Activated naive CD4-positive, alpha-beta T cell (primary cell): ENCODE measurements at places on chromosomes 16 and 17.

GRCh38 chr17:77543801-77544200 lies 403.0 kb downstream of the SEC14L1 start:
- DNase-seq = no peak

DNA sequence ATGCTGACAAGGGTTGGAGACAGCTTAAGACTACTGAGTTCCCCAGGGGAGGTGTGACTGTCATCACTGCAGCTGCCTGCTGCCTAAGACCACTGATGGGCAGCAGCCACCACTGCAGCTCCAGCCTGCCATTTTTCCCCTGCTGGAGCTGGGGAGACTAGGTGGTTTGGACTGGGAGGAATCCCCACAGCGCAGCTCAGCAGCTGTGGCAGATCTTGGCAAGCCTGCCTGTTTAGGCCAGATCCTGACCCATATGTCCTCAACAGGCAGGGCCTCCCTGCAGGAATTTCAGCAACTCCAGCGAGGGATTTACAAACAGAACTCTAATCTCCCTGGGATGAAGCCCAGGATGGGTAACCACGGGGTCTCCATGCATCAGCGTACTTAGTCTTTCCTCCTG lies 356.4 kb upstream of the TOM1L1 start:
- no peak for DNase-seq

DNA sequence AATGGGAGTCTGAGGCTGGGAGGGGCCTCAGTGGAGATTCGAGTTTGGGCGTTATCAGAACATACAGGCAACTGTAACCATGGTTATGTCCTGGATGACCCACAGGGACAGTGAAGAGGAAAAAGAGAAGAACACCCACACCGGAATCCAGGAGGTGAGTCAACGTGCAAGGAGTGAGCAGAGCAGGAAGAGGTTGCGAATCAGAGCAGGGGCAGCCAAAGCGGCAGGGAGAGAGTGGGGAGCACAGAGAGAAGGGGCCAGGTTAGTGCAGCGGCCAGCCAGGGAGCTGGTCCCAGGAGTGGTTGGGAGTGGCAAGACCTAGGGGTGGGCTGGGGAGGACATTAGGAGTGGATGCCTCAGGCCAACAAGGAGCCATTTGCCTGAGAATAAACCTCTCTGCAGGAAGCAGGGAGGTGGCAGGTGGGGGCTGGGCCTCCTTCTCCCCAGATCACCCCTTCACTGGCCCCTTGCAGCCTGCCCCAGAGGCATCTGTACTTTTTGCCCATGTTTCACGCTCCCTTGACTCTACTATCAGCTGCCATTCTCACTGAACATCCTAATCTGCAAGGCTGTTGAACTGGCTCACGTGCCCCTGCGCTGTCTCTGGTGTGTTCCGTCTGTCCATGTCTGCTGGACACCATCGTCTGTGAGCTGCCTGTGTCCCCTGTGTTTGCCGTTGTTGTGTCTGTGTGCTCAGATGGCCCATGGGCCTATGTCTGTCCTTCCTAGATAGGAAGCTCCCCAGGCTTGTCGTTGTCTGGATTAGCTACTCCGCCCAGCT lies 5.1 kb downstream of the KRT13 start:
- DNase-seq = no peak

- DNase-seq = no peak
Measured at GRCh38 chr17:37130984-37131446, 182.3 kb downstream of the AATF start.

GRCh38 chr17:37829592-37830123 lies 84.8 kb upstream of the HNF1B start:
- no peak for DNase-seq

- DNase-seq = no peak
Measured at GRCh38 chr16:88532434-88533241, 37.6 kb upstream of the ZC3H18 start.

- no peak for DNase-seq
Measured at GRCh38 chr17:64455993-64456885, 7.3 kb downstream of the MILR1 start.

DNA sequence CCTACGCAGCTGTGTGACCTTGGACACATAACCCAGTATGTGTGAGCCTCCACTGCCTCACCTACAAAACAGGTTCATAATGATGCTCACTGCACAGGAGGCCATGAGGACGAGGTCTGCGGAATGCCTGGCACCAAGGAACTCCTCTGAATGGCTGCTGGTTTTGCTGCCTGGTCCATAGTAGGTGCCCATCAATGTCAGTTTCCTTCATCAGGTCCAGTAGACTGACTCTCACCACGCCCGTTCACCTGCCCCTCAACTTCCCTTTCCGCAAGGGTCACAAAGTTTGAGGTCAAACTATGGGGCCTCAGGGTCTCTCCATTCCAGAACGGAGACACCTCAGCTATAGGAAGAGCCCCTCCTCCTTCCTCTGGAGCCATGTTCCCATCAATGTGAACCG lies 8.8 kb downstream of the PNMT start:
- no peak for DNase-seq

DNA sequence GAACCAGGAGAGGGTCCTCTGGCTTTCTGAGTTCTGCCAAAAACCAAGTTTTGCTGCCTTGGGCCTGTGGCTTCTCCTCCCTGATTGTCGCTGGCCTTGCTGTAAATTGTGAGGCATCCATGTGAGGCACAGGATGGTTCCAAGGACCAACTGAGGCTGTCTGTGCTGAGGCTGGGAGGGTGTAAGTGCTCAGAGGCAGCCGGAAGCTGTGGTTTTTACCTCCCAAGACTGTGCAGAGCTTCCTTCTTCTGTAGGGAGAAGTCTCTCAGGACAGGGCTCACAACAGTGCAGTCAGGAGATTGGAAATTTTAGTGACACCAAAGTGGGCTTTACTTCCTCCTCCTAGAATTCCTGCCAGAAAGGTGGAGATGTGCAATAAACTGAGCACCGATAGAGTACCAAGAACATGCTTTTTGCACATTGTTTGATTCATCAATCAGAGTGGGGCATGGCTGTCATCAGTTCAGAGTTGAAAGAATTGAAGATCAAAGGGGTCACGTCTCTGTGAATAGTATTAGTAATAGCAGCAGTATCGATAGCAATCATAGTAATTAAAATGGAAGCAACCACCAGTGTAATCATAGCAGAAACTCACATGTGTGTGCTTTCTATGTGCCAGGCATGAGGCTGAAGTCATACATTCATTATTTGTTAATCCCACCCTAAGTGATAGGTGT lies 467.1 kb downstream of the WWOX start:
- DNase-seq = no peak

DNA sequence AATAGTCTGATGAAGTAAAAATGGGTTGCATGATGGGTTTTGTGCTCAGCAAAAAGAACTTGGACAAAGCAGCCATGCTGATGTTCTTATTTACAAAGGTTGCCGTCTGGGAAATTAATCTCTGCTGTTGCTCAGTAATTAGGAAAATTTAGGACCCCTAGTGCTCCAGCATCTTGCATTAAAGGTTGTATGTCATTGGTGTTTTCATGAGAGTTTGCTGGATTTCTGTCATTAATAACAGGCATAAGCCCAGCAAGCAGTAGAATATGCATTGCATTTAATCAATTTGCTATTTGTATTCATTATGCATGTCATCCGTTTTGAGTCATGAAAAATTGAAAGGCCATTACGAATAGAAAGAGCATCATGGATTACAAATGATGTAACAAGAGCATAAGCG lies 45.3 kb upstream of the C16orf78 start:
- no peak for DNase-seq

- no peak for DNase-seq
Measured at GRCh38 chr16:20316715-20317114, 10.6 kb downstream of the GP2 start.

DNA sequence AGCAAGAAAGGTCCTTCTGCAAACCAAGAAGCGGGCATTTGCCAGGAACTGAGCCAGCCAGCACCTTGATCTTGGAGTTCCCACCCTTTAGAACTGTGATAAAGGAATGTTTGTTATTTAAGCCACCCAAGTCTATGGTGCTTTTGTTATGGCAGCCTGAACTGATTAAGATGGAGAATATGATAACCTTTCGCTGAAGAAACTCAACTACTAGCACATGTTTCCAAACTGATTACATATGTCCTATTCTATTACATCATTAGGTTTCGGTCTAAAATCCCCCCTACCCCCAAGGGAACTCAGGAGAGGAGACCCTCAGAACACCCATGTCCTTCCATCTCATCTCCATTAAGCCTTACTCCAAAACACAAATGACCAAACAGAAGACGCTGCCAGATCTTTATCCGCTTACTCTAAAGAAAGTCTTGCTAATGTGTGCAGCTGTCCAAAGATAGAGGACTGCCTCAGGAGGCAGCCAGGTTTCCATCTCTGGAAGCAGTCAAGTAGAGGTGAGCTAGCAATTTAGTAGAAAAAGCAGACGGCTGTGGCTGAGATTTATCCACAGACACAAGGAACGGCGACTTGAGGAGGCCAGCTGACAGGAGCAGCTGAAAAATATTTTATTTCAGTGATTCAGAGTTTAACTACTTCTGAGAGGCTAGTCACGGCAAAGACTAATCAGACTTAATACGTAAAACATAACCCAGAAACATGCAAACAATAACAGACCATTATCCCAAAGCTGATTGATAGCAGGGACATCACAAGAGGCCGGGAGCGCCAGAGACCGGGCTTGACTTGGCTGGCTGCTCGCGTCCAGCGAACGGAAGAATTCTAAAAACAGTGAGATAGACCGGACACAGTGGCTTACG lies 611.4 kb upstream of the CDH5 start:
- DNase-seq = no peak

GRCh38 chr17:80308692-80309517 lies 48.3 kb downstream of the RNF213 start:
- no peak for DNase-seq

DNA sequence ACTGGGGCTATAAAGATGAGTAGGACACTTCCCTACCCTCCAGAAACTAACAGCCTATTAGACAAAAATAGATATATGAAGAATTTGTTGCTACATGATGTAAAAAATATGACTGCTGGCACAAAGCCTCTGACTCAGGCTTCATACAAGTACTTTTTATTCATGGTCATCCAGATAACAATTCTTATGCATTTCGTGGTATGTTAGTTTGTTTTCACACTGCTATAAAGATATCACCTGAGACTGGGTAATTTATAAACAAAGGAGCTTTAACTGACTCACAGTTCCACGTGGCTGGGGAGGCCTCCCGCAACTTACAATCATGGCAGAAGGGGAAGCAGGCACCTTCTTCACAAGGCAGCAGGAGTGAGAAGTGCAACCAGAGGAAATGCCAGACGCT lies 112.5 kb upstream of the HLF start:
- no peak for DNase-seq

DNA sequence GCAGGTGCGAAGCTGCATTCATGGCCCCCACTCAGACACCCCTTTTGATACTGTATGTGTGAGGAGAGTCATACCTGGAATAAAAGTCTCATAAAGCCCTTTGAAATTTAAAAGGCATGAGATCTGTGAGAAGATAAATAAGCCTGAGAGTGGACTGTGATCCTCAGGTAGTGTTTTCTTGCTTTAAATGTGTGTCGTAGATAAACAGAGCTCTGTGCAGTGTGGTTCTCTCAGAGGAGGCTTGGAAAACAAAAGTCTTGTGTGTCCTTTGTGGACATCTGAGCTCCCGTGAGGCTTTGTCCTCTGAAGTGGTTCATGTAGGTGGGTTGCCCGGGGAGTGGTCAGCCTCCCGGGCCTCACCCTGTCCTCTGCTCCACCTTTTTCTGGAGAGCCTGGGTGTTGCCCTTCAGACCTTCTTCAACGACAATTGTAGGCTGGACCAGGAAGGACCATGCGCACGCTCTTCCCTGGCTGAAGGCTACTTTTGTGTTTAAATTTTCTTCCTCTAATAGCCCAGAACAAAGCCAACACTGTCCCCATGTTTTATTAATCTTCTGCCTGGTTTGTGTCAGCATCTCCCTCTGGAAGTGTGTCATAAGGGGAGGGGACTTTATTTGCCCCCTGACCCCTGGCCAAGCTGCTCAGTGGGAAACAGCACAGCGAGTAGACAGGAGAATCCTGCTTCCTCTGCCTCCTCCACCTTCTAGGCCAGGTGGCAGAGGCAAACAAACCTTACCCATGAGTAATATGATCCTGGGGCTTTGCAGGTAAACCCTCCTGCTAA lies 151.2 kb downstream of the MSI2 start:
- no peak for DNase-seq

GRCh38 chr17:80743181-80743771 lies 198.6 kb downstream of the RPTOR start:
- DNase-seq = peak; percentile 27

DNA sequence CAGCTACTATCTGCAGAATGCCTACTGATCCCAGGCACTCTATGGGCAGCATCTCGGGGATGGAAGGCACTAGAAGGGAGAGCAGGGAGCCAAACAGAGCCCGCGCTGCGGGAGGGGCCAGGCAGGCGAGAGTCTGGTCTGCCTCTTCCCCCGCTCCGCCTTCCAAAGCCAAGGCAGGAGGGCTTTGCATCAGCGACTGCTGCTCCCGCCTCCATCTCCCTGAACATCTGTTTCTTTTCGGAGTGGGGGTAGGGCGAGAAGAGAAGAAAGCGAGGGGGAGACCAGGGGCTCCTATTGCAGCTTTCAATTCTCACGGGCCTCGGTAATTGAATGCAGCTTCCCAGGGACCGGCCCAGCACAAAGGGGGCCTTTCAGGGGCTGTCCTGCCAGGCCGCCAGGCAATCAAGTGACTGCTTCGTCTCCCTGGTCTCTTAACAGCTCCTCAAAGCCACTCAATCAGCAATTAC lies 31.4 kb upstream of the CDC42EP4 start:
- DNase-seq = no peak
